Bone marrow (tissue), 2 donors: ENCODE measurements at places on chromosomes 13 and 19.

GRCh38 chr13:42136518-42136917, 88.1 kb downstream of the DGKH start:
- no peak for DNase-seq

GRCh38 chr19:2255982-2256685, at the start of gene JSRP1:
JSRP1 (minus strand) TSS chr19:2256417; CDS start chr19:2255314, 1,103 bp downstream.
- no peak for DNase-seq

GRCh38 chr13:31887286-31887685, 144.3 kb upstream of the FRY start:
- no peak for DNase-seq

- no peak for DNase-seq
Observed at GRCh38 chr13:76014406-76015318, 378.5 kb downstream of the LMO7 start.

DNA sequence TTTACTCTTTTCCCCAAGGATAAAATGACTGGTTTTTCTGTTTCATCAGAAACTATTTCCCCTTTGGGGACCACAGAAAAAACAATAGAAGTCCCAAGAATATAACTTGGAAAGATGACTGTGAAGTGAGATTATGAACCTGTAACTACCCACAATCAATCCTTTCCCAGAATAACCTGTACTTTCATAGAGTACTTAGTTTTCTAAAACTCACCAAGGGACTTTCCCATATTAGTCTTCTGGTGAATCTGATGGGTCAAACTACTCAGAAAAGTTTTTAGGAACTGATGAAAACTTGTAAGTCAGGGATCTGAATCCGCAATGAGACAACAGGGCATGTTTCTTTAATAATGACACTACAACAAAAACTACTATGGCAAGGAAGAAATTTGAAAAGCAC, 62.6 kb downstream of the STK24 start:
- no peak for DNase-seq

DNA sequence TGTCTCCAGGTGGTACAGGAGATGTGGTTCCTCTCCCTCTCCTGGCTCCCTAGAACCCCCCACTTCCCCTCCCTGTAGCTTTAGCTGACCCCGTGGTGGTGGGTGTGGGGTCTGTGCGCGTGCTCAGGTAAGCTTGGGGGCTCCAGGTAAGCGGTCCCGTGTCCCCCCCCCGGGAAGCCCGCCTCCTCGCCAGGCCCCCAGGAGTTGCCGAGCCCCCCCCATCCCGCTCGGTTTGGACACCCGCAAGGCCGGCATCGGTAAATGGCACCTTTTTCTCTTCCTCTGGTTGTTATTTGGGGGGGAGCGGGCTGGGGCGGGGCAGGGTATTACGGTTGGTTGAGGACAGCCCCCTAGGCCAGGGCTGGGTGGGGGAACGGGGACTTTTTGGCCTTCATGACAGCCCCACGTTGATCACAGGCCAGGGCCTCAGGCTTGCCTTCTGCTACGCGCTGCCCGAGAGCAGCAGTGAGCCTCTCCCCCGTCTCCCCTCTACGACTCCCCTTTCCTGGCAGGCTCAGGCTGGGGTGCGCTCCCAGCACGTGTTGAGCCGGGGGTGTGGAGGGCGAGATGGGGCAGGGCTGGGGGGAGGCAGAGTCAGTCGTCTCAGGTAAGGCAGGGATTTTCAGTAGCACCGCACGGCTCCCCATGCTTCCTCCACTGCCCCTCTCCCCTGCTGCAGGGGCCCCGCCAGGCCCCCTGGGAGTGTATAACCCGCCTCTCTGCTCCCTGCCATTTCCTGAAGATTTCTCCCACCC, 10.7 kb upstream of the LIN7B start:
- DNase-seq = no peak

DNA sequence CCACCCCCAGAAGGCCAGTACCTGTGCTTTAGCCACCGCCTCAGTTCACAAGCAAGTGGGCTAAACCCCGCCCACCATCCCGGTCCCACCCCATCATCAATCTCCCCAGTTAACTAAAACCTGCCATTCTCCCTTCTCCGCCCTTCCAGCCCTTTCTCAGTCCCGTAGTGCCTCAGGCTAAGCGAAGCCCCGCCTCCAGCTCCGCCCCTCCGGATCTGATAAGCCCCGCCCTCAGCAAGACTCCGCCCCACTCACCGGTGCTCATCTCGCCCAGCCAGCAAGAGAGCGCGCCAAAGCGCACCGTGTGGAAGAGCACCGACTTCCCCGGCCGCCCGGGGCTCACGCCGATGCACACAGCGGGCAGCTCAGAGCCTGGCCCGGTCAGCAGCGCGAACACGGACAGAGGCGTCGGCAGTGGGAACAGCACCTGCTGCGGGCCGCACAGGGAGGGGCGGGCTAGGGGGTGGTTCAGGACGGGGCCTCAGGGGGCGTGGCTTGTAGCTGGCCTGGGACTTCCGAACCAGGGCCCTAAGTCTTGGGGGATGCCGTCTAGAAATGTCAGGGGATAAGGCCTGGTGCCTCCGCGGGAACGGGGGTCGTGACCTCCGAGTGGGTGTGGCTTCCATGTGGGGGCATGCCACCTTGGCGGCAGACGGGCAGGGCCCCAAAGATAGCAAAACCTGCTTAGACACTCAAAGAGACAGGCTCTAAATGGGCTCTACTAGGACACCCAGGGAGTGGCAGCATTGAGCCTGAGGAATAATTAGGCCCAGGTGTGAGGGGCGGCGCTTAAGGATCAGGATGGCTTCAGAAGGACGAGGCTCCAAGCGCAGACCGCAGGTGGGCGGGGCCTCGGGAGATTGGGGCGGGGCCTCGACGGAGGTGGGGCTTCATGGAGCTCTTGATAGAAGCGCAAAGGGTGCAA, 21.4 kb downstream of the MAP4K1 start:
- DNase-seq = no peak

DNA sequence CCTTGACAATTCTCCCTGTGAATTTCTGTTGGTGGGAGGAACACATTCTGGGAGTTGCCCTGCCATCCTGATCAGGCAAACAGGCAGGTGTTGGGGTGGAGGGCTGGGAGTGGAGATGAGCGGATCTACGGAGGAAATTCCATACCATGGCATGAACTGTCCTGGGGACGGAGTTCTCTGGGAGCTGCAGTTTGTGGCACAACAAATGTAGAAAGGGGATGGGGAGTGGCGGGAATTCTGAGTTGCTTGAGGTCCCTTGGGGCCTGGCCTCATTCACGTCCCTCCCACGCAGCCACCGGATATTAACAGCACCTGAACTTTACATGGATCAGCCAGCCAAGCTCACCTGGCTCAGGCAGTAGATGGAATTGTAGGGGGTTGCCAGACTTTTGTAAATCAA, 70.0 kb downstream of the CHST8 start:
- DNase-seq = no peak

DNA sequence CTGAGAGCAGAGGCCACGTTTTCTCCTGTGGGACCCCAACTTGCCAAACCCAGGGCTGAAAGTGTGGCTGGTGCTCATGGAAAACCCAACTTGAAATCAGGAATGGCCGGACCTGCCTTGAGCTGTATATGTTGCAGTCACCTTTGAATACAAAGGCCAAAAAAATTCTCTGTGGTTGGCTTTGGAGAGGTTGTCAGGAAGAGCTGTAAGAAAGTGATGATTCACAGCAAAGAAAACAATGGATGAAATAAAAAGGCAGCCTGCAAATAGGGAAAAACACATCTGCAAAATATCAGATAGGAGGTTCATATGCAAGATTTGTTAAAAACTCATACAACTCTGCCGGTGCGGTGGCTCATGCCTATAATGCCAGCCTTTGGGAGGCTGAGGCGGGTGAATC, 715.8 kb downstream of the UQCRFS1 start:
- no peak for DNase-seq

DNA sequence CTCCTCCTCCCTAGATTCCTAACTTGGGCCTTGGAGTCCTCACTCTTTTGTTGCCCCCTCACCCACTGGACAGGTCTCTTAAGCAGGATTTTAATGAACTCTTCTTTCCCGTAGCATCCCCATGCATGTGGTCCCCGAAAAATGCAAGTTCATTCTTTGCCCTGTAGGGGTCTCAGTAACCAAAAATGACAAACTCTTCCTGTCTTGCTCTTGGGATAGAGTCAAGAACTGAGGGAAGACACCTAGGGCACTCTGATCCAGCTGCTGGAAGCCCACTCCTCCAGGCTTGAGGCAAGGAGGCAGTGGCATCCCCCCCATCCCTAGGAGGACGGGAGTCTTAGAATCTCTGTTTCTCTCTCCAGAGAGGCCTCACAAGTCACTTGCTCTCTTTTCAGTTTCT, 987.0 kb downstream of the DIAPH3 start:
- DNase-seq = no peak

DNA sequence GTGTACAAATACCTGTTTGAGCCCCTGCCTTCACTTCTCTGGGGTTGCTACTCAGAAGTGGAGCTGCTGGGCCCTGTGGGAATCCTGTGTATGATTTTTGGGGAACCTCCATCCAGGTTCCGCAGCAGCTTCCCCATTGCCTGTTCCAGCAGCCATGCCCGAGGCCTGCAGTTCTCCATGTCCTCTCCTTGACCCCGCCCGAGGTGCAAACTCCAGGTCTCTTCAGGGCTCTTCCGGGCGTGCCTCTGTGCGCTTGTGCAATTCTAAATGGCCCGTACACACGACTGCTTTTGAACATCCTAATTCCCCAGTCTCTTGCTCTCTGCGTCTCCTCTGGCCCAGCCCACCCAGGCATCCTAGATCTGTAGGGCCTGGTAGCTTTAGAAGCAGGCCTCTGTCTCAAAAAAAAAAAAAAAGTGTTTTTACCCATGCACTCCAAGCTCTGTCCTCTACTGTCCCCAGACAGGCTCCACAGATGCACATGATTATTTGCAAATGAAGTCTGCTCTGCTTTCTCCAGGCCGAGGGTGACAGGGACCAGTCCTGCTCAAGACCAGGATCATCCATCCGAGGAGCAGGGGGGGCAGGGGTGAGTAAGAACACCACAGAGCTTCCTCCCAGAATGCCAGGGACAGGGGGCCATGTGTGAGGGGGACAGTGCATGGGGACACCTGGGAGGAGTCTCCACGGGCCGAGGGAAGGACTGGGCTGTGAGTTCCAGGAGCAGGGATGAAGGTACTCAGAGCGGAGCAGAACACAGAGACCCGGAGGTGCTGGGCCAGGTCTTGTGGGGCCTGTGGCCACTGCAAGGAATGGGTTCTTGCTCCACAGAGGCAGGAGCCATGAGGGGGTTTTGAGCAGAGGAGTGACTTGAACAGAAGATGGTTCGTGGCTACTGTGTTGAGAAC, 51.7 kb downstream of the SLC7A9 start:
- no peak for DNase-seq

DNA sequence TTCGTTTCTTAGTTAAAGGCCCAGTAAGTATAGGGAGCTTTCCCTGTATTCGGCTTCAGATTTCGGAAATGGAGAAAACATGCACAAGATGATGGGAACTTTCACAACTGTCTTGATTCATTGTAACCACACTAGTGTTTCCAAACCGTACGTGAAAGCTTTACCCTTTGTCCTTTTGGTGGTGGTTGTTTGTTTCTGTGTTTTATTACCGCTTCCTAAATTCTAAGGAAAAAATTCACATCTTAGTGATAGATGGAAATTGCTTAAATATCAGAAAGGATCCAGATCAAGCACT, 504 bp upstream of the VWA8 start:
- DNase-seq = no peak

- no peak for DNase-seq
Observed at GRCh38 chr19:15995536-15995935, 46.7 kb downstream of the OR10H4 start.

DNA sequence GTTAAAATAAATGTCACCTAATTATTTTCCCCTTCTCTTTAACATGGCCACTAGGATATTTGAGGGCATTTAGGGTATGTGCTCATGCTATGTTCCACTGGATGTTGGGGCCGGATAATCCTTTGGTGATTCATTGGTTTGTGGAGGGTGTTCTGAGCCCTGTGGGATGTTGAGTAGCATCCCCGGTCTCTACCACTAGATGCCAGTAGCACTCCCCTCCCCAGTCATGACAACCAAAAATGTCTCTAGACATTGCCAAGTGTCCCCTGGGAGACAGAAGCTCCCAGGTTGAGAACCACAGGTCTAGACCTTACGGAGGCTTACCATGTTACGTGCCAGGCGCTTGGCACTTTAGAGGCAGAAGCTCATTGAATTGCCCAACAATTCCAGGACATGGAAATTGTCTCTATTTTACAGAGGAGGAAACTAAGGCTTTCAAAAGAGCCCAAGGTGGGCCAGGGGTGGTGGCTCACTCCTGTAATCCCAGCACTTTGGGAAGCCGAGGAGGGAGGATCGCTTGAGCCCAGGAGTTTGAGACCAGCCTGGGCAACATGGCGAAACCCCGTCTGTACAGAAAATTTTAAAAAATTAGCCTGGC, 14.1 kb downstream of the SHANK1 start:
- DNase-seq = peak; percentile 84

DNA sequence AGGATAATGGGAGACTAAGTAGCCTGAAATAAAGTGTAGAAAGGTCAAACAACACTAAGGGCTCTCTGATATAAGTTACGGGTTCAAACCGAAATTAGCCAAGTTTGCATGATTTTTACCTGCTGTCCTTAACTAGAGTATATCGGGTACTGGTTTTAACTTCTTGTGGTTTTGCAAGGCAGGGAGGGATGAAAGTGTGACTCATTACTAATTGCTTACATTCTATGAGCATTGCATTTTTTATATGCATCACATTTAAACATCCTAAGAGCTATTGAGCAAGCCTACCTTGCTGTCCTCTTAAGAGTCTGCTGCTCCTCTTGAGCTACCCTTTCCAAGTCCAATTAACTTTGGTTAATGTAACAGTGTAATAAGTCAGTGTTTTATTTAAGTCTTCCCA, 415.4 kb downstream of the SLITRK5 start:
- no peak for DNase-seq

DNA sequence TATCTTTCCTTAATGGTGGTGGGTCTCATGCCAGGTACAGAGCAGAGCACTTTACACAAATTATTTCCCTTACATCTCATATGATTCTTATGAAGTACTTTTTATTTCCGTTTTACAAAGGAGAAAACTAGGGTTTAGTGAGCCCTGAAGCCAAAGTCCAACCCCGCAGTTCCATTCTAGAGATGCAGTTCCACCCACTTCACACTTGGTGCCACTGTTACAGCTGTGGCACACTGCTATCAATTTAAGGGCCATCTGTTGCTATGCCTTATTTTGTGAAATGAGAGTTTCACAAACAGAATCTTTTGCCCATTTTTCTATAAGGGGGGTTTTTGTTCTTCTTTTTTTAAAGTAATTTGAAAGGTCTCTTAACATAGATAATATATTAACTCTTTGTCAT, 12.9 kb downstream of the MIPEP start:
- DNase-seq = no peak

DNA sequence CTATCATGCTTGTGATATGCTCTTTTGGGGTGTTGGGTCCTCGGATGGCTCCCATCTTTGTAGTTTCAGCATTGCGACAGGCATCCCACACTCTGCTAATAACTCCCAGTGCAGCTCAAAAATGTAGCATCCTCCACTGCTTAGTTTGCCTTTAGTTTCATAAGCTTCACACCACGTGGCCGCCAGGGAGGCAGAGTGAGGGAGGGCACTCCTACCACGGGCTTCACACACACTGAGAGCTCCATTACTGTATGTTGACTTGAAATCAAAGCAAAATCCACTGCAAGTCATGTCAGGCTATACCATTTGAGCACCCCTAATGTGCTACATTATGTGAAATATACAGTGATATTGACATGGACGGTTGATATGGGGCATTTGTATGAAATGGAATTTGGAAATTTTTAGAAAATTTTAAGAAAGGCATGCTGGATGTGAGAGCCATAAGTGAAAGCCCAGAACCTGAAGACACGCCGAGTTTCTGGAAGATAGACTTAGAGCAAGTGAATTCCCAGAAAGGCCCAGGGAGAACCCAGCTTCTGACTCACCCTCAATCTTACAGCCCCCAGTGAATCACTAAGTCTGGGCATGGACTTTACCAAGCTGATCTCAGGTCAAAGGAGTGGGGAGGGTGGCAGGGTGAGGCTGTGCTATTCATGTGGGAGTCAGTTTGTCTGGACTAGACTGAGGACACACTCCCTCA, 94.1 kb downstream of the HSPH1 start:
- no peak for DNase-seq
